ENCODE measurements at places on chromosomes 6 and 20.

GRCh38 chr6:132114201-132114825, 163.1 kb upstream of the CCN2 start:
- DNase-seq, result no peak

GRCh38 chr6:155420492-155420891, 35.1 kb downstream of the NOX3 start:
- DNase-seq, result peak; percentile 23

GRCh38 chr6:20705741-20706140, 171.5 kb downstream of the CDKAL1 start:
- DNase-seq, result peak; percentile 57

- peak; percentile 79 for DNase-seq
Measured at GRCh38 chr20:13546497-13547131, 92.1 kb downstream of the TASP1 start.
